ENCODE measurements at places on chromosomes 12 and 14. TPM values are rescaled to one million over a fixed set of nuclear protein-coding genes. Genes with fewer than 3 reads are reported as not detected.

Gene AICDA
- not detected for total RNA-seq

GRCh38 chr12:31387466-31387865 lies 61.5 kb upstream of the SINHCAF start:
- no peak for DNase-seq

- no peak for DNase-seq
Measured at GRCh38 chr12:106917503-106917902, 38.2 kb upstream of the TMEM263 start.

- DNase-seq: no peak
Measured at GRCh38 chr12:92469837-92470236, 233.0 kb upstream of the PLEKHG7 start.

DNA sequence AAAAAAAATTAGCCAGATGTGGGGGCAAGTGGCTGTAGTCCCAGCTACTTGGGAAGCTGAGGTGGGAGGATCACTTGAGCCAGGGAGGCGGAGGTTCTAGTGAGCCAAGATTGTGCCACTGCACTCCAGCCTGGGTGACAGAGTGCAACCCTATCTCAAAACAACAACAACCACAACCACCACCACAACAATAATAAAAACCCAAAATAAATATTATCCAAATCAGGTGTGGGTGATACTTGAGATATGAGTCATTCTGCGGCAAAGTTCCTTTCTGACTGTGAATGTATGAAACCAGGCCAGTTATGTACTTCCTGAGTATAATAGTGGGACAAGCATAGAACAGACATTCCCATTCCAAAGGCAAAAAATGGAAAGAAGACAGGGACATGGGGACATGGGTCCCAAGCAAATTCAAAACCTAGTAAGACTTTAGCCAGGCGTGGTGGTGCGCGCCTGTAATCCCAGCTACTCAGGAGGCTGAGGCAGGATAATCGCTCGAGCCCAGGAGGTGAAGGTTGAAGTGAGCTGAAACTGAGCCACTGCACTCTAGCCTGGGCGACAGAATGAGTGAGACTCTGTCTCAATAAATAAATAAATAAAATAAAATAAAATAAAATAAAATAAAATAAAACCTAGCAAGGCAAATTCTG lies 9.7 kb upstream of the ERC1 start:
- no peak for DNase-seq

Gene KLHL33
- 0.77 TPM for total RNA-seq

- no peak for DNase-seq
Measured at GRCh38 chr12:100554608-100555077, 18.8 kb upstream of the GAS2L3 start.

GRCh38 chr14:101499513-101499912 lies 61.8 kb upstream of the DIO3 start:
- DNase-seq: no peak

GRCh38 chr14:55733599-55733998 lies 153.6 kb downstream of the KTN1 start:
- no peak for DNase-seq

- DNase-seq: no peak
Measured at GRCh38 chr14:101600336-101600890, 39.1 kb downstream of the DIO3 start.

- DNase-seq: no peak
Measured at GRCh38 chr12:106445959-106446358, 88.4 kb downstream of the POLR3B start.

Gene INSM2
- total RNA-seq: 1.2 TPM

GRCh38 chr12:9673404-9674225 lies 4.1 kb downstream of the CLEC2D start:
- no peak for DNase-seq

Gene RERG
- total RNA-seq: 13.3 TPM

- DNase-seq: no peak
Measured at GRCh38 chr12:125104982-125105381, 39.7 kb downstream of the AACS start.

GRCh38 chr12:112964067-112964670 lies 14.2 kb upstream of the OAS2 start:
- no peak for DNase-seq

DNA sequence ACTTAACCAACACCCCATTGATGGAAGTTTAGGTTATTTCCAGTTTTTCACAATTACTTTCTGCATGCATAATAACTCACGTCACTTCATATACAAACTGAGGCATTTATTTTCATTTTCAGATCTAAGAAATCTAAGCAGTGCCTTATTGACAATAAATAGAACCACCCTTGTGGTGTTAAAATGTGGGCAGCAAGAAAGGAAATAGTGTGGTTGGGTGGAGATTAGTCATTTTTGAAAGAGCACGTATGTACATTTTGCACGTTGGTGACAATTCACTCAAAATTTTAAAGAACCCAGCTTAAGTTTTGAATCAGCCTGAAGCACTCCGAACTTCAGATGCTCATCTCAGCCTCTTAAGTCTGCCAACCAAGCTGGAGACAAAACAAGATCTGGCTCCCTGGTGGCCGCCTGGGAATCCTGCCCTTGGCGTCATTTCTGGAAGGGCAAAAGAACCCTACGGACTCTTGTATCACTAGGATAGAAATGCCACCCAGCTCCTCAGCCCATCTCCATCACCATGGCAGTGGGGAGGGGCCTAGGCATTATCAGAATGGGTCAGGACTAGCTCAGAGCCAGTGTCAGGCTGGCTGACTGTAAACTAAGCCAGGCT lies 89.5 kb upstream of the BCL2L14 start:
- no peak for DNase-seq

Gene OR4N5
- not detected for total RNA-seq

GRCh38 chr14:89493406-89493805 lies 76.4 kb upstream of the FOXN3 start:
- no peak for DNase-seq
